ENCODE measurements at places on chromosomes 1 and 21. TPM values are rescaled to one million over a fixed set of nuclear protein-coding genes. Genes with fewer than 3 reads are reported as not detected.

The KLHDC9 gene
- total RNA-seq = not detected

The CLEC20A gene
- total RNA-seq = not detected

The AZIN2 gene
- total RNA-seq = 3.9 TPM

The TMEM51 gene
- 5.8 TPM for total RNA-seq

The PKLR gene
- total RNA-seq = not detected

The IRF6 gene
- total RNA-seq = not detected

The LCE1F gene
- total RNA-seq = not detected

DNA sequence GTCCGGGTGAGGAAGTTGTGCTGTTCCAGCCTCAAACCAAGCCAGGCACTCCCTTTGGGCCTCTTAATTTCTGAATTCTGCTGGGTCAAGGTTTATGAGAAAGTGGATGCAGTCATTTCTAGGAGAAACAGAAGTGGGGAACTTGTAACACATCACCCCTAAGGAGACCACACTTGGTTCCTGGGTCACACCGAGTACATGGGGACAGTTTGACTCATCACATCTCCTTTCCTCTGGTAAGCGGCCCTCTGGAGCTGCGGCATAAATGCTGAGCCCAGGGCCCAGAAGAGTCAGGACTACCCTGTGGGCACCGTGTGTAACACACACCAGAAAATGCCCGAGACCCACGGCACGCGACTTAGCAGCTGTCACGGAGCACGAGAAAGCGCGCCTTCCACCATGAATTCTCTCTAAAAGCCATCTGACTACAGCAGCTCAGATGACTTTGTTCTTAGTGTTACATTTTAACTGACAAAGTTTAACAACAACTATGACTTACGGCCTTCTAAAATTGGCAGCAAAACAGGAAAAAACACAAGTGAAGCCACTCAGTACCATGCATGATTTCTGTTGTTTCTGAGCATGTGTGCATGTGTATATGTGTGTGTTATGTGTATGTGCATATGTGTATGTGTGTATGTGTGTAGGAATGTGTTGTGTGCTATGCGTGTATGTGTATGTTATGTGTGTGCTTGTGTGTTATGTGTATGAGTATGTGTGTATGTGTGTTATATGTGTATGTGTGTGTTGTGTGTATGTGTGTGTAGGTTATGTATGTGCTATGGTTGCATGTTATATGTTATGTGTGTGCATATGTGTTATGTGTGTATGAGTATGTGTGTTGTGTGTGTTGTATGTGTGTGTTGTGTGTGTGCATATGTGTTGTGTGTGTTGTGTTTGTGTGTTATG, 50.8 kb downstream of the TOMM20 start:
- no peak for DNase-seq

GRCh38 chr1:211534545-211535291, 42.8 kb upstream of the RD3 start:
- no peak for DNase-seq

DNA sequence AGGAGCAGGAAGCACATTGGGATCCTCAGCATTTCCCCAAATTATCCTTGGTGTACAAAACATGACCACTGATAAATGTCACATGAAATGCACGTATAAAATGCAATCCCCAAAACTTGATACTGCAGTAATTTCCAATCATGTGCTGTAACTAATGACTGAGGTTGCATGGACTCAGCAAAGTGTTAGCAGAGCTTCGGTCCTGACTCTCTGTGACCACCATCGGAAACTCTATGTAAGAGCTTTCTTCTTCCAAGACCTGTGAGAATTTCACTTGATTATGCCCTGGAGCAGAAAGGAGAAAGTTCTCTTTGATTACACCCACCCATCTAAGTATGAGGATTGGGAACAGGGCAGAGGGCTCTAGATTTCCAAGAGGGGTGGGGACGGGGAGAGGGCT, 908 bp downstream of the CD53 start:
- no peak for DNase-seq

DNA sequence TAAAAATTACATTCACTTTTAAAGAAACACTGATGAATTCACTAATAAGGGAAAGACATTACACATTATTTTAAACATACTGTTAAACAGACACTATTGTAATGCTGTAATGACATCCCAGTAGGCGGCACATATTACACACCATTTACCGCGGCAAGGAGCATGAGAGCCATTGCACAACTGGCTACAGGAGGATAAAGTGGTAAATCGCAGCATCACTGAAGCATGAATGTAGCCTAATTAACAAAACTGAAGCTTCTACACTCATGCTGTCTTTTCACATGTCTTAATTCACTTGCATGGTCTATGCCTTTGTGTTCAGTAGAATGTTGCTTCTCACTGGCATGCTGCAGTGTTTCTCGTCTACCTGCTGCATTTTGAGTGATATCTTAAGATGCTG, 1046.0 kb downstream of the MRPL39 start:
- DNase-seq = no peak

GRCh38 chr1:88293691-88294190, 390.3 kb upstream of the PKN2 start:
- DNase-seq = no peak

DNA sequence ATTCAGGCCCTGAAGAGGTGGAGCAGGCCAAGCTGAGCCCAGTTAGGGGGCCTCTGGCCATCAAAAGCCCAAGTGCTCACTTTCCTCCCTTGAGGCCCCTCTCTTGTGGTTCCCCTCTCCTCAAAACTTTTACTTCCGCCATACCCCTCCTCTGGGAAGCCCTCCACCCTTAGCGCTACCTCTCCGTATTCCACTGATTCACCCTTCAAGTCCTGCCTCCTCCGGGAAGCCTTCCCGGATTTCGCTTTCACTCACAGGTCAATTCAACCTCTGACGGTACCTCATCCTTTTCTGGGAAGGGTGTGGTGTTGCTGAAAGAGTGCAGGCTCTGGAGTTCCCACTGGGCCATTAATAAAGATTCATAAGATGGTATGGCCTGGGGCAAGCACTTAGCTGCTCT, 19.1 kb downstream of the SPOCD1 start:
- no peak for DNase-seq

GRCh38 chr1:39842030-39842678, 41.1 kb downstream of the TRIT1 start:
- DNase-seq = no peak

GRCh38 chr1:177966199-177966598, 3.7 kb downstream of the SEC16B start:
- DNase-seq = no peak

DNA sequence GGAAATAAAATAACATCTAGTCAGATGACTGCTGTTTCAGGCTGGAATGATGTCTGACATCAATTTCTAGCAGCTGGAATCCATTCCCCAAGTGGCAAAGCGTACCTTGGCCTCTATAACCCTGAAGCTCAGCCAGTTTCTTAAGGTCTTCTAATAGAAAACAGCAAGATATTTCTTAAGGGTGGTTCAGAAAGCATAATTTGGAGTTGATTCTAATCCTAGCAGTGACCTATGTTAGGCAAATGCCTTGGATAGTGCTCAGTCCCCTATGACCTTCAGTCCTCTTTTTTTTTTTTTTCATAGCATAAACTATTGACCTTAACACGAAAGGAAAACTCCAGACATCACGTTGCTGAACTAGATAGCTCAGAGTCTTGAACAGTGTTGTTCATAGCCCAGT, 56.5 kb downstream of the LAMC2 start:
- no peak for DNase-seq

GRCh38 chr1:180923021-180923841, 10.5 kb downstream of the KIAA1614 start:
- peak; percentile 40 for DNase-seq

DNA sequence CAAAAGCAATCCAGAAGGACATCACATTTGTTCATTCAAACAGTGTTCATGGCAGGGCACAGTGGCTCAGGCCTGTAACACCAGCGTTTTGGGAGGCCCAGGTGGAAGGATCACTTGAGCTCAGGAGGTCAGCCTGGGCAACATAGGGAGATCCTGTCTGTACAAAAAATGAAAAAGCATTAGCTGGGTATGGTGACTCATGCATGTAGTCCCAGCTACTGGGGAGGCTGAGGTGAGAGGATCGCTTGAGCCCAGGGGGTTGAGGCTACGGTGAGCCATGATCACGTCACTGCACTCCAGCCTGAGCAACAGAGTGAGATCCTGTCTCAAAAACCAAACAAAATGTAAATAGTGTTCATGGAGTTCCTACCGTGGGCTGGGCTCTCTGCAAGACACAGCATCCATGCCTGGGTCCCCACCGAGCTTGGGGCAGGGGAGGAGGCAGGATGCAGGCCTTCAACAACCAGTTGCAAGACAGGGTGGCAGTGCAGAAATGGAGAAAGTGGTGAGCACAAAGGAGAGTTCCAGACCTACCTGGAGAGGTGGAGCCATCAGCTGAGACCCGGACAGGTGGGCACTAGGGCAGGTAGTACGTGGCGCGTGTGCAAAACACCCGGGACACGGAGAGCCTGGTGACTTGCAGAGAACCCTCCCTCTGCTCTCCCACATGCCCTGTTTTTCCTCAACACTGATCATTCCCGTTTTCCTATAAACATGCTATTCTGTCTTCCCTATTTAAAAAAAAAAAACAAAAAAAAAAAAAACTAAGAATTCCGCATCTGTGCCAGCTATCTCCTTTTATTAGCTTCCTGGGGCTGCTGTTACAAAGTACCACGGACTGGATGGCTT, 138.9 kb downstream of the TOMM20 start:
- no peak for DNase-seq

DNA sequence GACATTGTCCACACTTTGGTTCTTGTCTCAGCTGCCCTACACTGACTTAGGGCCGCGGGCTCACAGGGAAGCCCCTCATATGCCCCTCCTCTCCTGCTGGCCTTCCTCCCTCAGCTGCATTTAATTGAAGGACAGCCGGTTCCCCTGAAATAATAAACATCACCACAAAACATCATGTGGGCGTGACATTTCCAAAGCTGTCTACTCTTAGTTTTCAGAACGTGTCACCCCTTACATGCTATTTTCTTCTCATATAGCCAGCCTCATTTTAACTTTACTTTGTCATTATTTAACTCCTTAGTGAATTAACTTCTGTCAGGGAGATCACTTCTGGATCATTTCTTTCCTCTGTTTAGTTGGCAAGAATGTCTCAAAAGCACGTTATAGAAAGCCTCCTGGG, 103.2 kb downstream of the COLGALT2 start:
- DNase-seq = no peak

DNA sequence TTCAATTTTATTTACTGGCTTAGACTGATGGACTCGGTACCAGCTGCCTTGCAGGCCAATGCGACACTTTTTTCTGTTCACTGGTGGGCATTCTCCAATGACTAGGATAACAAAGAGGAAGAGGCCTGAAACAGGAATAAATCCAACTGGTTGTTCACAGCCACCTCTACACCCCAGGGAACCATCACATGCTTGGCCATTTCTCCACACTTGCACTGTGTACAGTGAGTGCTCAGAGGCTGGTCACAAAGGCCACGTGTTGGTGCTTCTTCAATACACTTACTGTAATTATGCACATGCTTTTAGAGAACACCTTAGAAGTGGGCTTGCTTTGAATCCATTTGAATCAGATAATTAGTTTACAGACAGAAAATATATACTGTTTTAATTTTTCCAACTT, 113.4 kb downstream of the FAM78B start:
- DNase-seq = no peak

DNA sequence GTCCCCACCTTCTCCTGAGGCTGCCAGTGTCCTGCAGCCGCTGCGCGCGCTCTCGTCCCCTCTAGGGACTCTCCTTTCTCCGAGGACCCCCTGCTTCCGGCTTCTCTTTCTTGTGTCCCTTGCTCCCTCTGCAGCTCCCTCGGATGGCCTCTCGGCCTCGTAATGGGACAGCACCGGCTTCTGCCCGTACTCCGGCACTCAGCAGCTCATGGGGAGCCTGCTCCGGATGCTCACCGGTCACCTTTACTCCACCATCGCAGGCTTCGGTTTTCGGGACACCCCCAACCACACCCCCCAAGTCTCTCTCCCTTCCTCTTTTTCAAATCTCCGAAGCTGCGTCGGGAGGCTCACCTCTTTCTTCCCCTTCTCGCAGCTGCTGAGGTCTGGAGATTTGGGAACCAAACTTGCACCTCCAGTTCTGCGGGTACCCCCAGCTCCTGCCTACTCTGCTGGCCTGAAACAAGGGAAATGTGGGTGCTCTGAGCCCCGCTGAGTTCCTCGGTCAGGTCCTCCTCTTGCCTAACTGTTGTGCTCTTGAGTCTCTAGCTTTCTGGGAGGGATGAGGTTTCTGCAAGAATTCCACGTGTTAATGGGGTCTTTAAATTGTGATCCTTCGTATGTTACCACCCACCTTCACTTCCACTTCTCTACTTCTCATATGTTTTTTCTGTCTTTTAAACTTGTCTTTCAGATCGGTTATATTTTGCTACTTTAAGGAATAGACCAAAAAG, 930 bp downstream of the CDC14A start:
- no peak for DNase-seq

- DNase-seq = no peak
These were observed 12.5 kb downstream of the CDC7 start for GRCh38 chr1:91513160-91513559.

- peak; percentile 50 for DNase-seq
These were observed 165.9 kb downstream of the ADGRL4 start for GRCh38 chr1:78840453-78841271.

DNA sequence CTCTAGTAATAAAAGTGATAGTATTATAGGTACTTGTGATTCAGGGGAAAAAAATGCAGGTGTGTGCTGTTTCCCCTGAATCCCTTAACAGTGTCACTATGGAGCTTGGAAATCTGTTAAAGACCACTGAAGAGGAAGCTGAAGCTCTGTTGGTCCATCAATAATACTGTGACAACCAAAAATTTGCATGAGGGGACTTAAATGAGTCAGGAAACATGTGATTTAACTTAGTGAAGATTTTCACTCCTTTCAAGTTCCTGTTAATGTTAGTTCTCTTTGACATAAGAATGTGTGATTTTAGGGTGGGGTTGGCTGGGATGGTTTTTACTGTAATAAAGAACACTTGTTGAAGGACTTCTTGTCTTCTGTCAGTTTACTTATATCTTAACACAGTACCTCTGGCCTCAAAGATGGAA, 32.0 kb downstream of the VANGL2 start:
- DNase-seq = no peak

DNA sequence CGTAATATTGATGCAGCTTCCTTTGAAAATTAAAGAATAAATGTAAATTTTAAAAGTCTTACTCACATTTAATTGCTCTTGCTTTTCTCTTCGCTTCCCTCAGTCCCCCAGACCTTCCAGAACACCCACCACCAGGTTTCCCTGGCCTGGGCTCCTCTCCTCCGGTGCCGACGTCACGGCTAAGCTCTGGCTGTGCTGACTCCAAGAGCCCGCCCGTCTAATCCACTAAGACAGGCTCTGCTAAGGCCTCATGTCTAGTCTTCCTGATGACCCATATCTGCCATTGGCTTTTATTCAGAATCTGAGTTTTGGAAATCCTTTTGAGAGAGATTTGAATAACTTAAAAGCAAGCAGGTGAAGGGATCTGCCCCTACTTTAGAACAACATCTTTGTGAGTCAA, 53.9 kb upstream of the NADK start:
- no peak for DNase-seq

- DNase-seq = no peak
These were observed 28.2 kb upstream of the TEKT2 start for GRCh38 chr1:36055706-36056105.

DNA sequence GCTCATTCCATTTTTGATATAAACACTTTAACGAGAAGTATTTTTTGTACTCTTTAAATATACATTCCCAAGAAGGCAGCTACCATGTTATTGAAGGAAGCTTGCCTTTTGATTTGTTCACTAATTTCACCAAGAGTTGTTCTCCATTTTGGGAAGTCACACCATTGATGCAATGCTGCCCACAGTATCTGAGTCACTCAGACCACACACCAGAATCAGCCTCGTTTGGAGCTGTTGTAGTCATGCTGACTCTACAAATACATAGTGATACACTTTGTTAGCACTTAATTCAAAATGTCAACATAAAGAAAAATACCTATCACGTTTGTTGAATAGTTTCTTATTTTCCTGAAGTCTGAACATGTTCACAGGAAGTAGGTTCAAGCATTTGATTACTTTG, 78.7 kb downstream of the PAPPA2 start:
- DNase-seq = no peak

All from H4 (cell line).